ENCODE measurements at places on chromosomes 7 and 10.

GRCh38 chr7:41869596-41869995 is 166.7 kb upstream of the INHBA start:
- DNase-seq, result no peak

DNA sequence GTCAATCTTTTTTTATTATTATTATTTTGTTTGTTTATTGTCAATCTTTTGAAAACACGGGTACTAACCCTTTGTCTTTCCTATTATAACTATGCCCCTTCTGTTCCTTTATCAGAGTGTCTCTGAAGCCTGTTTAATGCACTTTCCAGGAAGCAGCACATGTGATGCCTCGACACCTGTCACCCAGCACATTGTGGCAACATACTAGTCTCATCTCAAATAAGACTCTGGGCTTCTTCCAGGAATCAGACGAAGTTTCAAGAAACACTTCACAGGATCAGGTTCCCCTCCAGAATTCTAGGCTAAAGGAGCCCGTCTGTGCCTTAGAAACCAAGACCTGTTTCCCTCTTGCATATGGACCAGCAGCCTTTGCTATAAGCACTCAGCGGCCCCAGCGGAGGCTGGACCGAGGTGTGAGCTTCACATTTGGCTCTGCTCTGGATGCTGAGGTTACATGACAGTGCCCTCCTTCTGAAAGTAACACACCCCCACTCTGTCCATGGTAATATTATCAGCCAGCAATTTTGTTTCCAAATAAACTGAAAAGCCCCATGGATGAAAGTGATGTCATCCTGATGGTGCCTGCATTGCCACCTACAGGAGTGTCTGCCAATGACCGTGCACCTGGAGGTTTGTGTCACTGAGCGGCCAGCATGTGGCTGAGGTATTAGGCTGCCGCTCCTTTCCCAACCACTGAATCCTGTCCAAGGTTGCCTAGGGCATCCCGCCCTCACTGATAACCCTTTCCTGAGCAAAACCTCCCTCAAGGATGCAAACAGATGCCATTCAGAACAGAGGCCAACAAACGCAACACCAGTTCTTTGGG is 38.1 kb downstream of the MKI67 start:
- no peak for DNase-seq

DNA sequence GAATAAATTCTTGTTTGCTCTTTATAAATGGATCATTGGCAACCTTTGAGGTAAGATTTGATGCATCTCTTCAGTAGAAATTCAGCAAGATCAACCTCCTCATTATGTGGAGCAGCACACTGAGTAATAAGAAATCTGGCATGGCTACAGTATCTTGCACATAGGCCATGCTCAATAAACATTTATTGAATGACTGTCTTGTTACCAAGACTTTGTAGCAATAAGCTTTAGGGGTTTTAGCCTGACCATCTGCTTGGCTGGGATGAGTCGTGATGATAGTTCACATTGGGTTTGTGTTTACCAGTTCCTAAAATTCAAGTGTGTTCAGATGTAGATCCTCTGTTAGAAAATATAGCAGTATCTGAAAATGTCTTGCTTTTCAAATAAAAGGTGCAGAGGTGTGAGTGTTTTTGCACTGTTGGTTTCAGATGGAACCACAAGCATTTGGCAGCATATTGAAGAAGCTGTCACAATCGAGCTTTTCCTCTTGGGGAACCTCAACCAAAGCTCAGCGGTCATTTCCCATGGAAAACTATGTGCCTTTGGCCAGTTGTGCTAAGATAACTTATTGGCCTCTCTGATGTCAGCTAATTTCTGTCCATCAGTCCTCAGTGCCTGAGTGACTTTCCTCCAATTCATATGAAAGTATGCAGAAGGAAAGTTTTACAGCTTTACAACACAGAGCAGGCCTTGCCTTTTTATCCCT is 442.6 kb downstream of the GFRA1 start:
- DNase-seq, result no peak

DNA sequence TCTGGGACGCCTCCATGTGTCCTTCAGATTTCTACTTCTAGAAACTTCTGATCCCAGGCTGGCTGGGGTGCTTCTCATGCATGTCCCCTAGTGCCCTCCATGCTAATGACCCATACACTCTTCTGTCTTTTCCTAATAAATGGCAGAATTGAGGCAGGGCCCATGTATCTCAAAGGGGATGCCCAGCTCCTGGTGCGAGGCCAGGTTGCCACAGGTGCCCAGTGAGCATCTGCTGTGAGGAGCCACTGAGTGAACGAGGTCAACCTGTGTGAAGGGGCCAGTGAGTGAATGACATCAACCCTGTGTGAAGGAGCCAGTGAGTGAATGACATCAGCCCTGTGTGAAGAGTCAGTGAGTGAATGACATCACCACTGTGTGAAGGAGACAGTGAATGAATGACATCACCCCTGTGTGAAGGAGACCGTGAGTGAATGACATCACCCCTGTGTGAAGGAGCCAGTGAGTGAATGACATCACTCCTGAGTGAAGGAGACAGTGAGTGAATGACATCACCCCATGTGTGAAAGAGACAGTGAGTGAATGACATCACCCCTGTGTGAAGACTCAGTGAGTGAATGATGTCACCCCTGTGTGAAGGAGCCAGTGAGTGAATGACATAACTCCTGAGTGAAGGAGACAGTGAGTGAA is 478.9 kb downstream of the PTPRN2 start:
- no peak for DNase-seq

DNA sequence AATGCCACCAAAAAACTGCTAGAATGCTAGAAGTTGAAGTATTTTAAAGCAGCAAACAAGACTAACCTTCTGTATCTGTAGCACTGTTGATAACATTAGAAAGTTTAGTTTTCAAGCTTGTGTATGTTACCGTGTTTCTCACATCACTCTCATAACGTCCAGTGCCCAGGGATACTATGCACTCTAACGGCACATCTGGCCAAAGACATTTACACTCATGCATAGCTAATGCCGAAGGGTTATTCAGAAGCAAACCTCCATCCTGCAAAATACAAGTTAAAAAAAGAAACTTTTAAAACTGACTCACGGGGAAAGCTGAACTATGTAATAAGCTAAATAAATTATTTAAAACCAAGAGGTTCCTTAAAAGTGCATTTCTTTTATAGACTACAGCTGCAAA is 22.9 kb upstream of the NRCAM start:
- DNase-seq, result no peak

GRCh38 chr10:73772281-73773151 is 9.3 kb upstream of the CHCHD1 start:
- DNase-seq, result peak; percentile 62

GRCh38 chr7:127950233-127950935 is 80.9 kb downstream of the LRRC4 start:
- no peak for DNase-seq

DNA sequence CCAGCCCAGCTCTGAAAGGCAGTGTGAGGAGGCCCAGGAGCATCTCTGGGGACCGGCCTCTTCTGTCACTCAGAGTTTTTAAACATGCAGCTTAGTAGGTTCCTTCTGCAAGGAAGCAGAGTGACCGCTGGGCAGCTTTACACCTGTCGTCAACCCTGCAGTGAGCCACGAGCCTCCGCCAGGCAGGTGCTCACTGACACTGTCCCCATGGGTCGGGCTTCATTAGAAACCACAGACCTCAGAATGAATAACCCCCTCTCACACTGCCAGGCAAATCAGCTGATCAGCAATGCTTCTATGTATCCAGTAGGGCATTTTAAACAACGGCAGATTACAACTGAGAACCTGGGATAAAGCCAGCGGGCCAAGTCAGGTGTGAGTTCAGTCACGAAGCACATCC is 106.1 kb downstream of the MAD1L1 start:
- DNase-seq, result no peak

GRCh38 chr7:85469446-85470010 is 282.7 kb upstream of the SEMA3D start:
- DNase-seq, result no peak

- no peak for DNase-seq
Observed at GRCh38 chr7:135283959-135284638, 50.5 kb downstream of the STRA8 start.

- DNase-seq, result no peak
Observed at GRCh38 chr7:136640977-136641376, 227.5 kb upstream of the CHRM2 start.

DNA sequence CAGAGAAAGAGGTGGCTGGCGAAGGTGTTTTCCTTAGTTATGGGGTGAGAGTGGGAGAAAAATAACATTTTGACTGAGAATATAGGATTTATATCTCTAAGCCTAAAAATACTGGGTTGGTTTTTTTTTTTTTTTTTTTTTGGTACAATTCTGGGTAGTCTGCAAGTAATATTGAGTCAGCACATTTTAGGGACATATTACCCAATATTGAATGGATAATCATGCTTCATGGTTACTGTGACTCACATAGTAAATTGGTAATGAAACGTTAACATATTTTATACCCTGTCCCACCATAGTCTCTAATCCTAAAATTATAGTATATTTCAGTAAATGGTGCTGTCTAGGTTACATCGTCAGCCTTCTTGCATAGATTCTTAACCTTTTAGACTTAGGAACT is 91.4 kb downstream of the TPST1 start:
- DNase-seq, result no peak

- DNase-seq, result peak; percentile 39
Observed at GRCh38 chr7:151876899-151877777, at the start of gene PRKAG2. TSS of gene PRKAG2 (minus strand) at chr7:151877115. CDS start at chr7:151876620, 495 bp downstream.

DNA sequence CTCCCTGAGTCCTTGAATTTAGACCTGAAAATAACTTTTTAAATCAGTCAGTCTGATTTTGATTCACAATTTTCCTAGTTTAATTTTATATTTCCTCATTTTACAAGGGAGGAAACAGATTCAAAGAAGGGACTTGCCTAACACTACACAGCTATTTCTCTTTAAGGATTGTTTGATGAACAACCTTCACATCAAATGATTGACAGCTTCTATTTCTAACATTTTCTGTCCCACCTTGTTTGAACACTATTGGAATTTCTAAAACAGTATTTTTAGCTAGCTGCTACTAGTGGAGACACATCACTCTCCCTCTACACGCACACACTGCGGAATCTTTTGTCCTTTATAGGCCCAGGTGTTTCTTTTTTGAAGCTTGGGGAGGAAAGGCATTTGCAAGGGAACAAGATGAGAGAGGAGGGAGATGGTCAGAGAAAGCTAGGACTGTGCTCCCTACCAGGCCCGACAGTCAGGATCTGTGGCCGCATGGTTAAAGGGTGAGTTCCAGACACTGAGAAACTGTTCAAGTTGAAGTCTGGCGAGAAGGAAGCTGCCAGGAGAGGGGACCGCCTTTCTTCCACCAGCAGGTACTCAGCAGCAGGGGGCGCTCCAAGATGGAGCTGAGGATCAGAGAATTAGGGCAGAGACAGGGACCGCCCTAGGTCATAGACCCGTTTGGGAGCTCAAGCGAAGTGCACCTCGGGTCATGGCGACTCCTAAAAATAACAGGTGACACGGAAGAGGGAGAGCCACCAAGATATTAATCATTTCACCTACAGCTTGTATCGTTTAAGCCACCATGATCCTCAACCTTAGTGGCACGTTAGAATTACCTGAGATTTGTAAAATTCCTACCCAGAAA is 49.7 kb downstream of the DNAJC12 start:
- DNase-seq, result peak; percentile 23

- DNase-seq, result no peak
Observed at GRCh38 chr7:34181271-34181958, 276.1 kb downstream of the BMPER start.

- no peak for DNase-seq
Observed at GRCh38 chr7:2913760-2914387, 69.8 kb upstream of the GNA12 start.

DNA sequence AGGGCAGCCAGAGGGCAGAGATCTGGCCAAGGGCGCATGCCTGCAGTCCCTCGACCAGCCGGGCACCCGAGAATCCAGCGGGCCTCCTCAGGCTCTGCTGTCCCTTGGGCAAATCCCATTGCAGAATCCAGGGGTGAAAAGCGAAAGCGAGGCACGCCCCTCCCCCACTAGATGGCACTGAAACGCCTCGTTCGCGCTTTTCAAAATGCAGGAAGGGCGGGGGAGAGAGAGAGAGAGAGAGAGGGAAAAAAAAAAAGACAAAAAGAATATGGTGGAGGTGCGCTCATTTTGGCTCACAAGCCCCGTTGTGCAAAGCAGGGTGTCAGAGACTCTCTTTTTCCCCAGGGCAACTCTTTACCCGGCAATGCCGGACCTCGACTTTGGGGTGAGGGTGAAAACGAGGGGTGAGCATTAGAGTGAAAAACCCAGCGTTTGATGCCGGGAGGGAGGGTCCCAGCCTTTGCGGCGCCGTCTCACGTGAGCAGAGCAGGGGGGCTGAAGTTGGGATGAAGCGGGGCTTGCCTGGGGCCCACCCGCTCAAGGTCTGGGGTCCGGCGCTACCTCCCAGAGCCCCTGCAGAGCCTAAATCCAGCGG is 2.5 kb upstream of the TMEM178B start:
- DNase-seq, result no peak

DNA sequence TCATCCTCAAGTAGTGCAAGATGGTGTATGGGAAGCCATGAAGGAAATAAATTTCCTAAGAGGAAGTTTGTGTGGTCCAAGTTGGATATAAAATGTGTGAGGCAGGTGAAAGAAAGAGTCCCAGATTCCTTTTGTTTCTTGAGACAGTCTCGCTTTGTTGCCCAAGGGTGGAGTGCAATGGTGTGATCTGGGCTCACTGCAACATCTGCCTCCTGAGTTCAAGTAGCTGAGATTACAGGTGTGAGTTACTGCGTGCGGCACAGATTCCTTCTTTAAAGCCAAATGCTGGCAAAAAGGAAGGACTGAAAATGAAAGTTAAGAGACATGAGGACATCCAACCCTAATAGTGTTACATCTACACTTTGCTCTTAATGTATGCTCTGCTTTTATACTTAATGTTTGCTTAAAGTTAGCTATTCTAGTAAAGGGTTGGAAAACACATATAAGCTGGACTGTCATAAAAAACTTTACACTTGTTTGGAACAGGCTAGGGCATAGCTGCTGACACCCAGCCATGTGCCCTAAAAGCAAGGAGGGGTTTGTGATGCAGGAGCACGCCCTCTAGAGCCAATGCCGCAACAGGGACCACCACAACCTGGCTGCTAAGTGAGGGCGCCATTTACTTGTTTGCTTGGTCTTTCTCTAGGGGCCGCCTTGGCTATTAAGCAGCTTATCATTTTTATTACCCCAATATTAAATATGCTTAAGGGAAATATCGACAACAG is 34.5 kb downstream of the CLEC2L start:
- no peak for DNase-seq

DNA sequence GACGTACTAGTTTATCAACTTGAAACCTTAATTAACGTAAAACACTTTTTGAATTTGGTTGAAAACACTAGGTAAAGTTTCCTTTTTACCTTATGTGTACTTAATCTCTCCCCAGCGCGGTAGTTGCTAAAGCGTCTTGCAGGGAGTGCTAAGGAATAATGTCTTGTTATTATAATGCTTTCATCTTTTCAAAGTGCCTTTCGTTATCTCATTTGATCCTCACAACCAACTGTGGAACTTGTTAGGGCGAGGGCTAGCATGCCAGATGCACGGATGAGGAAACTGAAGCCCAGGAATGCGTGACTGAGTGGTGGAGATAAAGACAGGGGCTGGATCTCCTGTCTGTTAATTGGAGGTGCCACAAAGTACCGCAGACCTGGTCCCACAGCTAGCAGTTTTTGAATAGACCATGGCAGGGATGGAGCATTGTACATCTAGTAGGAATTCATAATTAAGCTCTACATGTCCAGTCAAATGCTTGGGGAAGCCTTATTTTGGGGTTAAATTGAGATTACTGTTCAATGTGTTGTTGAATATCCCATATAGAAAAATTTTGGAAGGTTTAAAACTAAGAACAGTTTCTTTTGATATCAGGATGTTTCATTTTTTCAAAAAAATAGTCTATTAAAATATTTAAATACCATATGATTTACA is 234.3 kb downstream of the SH2D4B start:
- no peak for DNase-seq

GRCh38 chr7:87344446-87344845 is 1.0 kb upstream of the CROT start:
- DNase-seq, result no peak
